BJ (cell line): ENCODE measurements at places on chromosomes 5 and 9.

DNA sequence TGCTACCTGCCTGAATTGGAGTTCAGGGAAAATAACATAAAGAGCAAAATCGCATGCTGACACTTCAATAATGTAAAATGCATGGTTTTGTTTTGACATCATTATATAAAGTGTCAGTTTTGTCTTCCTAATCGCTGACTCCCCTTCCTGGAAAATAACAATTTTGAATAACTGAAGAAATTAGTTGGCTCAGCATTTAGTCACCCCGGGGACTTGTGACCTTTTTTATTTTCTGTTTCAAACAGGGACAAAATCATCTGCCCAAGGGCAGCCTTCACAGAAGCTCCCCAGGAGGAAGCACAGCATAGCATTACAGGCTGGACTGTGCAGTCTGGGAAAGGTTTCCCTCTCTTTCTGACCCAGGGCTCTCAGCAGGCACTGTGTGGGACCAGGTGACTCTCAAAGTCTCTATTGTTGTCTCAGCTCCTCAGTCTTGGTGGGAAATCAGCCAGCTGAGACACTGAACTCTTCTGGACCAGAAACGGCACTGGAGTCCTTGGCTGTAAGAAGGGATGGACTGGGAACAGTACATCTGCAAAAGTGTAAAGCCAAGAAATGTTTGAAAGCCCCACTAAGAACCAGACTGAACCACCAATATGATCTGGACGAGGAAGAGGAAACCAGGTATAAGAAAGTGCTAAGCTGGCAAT lies 671.3 kb upstream of the KLF4 start:
- no peak for DNase-seq

- no peak for DNase-seq
Measured at GRCh38 chr5:3349704-3350565, 245.7 kb upstream of the IRX1 start.

GRCh38 chr5:116359592-116359991 lies 215.0 kb downstream of the SEMA6A start:
- no peak for DNase-seq

- DNase-seq: peak; percentile 0
Measured at GRCh38 chr9:104025945-104026344, 68.2 kb upstream of the SMC2 start.

DNA sequence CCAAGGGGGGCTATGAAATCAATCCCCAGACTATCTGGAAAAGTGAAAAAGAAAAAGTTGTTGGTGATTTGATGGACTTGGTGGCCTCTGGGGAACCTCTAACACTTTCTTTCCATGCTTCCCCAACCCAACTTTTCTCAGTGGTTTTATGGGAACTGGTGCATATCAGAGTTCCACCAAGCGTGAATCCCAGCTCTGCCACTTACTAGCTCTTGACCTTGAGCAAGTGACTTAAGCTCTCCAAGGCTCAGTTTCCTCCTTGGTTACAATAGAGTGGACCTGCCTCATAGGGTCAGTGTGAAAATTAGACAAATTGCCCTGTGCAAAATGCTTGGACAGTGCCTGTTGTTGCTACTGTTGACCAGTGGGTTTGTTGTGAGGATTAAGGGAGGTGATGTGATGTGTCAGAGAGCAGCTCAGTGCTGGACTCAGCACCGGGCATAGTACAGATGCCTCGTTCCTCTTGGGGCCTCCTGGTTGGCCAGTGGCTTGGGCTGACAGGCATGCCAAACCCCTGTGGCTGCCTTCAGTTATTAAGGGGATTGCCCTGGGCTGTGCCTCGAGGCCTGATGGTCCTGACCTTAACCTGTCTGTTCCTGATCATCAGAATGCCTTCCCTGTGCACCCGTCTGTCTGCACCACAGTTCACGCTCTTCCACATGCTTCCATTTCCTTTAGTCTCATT lies 49.3 kb downstream of the COL15A1 start:
- DNase-seq: no peak

GRCh38 chr9:27933210-27934025 lies 360.1 kb upstream of the C9orf72 start:
- no peak for DNase-seq

DNA sequence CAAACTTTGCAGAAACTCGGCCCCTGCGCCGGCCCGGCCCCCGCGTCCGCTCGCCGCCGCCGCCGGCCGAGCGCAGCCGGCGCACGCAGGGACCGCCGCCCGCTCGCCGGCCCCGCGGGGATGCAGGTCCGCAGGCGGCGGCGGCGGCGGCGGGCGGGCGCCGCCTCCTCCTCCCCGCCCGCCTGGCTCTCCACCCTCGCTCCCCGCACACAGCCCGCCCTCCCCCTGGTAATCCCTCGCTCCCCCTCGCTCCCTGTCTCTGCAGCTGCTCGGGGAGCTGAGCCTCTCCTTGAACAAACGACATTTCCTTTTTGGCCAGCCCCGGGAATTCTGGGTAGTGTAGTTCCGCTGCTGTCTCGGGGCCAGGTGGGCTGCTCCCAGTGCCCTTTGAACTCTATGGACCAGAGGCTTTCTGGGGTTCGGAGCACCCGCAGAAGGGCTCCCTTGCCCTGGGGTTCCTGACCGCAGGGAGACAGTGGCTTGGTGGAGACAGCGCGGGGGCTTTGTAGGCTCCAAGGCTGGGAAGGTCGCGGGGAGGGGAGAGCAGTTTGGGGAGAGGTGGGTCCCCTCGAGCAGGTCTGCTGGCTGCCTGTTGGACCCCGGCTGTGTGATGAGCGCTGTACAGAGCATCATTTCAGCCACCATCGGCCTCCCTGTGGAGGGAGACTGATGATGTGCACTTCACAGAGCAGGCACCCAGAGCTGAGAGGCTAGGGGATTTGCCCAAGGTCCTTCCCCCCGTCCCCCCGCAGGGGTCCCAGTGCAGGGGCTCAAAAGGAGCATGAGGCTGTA lies 1.8 kb upstream of the FAM78A start:
- DNase-seq: no peak

- no peak for DNase-seq
Measured at GRCh38 chr9:86122311-86122710, 23.0 kb upstream of the GOLM1 start.

DNA sequence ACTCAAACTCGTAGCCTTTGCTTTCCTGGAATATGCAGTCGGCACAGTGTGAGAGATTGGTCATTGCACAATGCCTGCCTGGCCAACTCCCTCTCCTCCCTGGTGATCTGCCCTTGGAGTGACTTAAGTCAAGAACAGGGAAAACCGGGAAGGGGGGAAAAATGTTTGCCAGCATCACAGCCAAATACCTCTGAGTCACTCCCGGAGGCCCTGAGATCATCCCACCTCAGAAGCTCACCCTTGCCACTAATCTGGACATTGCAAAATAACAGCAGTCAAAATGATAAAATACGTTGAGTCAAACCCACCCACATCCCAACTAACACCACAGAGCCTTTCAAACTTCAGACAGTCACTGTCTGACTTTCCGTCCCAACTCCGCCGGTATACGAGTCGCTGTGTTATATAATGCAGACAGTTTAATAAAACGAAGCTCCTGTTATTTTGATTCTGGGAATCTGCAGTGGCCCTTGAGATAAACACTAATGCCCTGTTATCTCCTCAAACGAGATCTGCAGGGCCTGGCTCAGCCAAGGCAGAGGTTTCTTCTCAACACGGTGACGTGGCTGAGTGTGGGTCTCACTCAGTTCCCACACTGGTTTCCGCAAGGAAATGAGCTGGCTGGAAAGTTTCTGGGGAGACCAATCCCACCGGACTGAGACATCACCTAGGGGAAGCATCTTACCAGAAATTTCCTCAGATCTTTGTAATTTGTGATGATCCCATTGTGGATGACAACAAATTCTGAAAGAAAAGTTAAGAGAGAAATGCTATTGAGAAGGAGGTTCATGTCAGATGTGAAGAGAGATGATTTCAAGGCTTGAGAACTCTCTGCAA lies 22.1 kb downstream of the GFPT2 start:
- peak; percentile 90 for DNase-seq

DNA sequence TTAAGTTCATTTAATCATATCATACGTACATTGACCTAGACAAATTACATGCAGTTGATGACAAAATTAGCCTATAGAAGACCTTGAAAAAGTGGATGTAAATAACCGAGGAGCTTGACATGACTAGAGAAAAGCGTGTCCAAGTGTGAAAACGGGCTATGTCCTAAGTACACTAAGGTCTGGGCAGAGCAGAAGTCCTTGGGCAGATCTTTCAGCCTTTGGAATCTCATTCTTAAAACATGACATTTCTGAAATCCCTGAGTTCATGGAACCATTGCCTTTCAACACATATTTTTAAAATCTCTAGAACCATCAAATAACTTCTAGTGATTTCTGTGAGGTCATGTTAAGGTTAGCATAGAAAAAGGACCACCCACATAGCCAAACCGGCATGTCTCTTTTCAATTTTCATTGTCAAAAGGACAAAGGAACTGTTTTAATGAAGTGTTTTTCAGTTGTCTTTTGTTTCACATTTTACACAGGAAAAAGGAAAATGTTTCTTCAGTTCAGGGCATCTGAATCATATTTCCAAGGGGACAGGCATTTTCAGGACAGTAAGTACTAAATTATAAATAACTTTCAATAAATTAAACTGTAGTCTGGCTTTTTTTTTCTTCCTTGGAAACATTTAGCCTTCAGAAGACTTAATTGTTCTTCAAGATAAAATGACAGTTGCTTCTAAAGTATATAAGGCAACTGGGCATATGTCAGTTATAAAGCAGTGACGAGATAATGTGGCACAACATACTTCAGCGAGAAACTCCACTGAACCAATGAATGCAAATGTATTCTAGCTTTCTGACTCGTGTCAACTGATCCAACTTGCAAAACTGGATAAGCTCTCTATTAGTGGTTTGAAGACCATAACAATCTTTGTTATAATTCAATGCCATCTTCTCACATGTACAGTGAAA lies 416.8 kb downstream of the NFIB start:
- DNase-seq: no peak

- DNase-seq: no peak
Measured at GRCh38 chr5:163509291-163509951, 4.0 kb downstream of the MAT2B start.

DNA sequence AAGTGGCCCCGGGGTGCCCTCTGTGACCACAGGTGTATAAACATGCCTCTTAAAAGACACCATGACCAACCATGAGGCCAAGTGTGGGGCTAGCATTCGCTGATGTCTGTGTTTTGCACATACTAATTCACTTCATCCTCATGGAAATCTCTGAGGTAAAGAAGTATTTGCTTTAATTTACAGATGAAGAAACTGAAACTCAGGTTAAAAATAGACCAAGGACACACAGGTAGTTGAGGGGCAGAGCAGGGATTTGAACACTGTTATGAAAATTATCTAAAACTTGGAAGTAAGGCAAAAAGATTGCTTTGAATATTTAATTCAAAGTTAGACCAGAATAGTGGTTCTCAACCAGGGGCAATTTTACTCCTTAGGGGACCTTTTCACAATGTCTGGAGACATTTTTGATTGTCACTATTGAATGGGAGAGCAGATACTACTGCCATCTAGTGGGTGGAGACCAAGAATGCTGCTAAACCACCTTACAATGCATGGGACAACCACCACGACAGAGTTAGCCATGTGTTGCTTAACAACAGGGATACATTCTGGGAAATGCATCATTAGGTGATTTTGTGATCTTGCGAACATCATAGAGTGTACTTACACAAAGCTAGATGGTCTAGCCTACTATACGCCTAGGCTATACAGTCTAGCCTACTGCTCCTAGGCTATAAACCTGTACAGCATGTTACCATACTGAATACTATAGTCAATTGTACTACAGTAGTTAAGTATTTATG lies 8.0 kb upstream of the FXN start:
- DNase-seq: no peak

GRCh38 chr5:102243213-102243612 lies 52.9 kb downstream of the SLCO4C1 start:
- no peak for DNase-seq

DNA sequence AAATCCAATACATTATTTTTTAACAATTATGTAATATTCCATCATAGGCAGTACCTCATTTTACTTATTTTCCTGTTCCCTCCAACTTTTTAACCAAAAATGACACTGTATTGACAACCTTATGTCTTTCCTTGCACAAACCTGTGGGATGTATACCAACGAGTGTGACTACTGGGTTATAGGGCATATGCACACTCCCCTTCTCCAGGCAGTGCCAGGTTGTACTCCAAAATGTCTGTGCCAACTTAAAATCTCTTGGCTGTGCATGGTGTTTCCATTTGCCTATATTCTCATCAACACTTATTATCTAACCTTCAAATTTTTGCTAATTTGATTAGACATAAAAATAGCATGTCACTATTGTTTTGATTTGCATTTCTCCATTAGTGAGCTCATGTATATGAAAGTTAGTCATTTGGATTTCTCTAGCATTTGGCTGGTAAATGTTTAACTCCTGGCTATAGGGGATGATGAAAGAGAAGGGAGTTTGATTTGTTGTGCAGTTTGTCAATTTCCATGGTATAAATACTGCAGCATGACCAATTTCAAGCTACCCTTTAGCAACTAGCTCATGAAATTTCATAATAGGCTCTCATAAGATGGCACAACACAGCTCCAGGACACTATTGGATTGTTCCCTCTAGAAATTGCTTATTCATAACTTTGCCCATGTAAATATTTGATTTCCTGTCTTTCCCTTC lies 129.9 kb downstream of the BAAT start:
- no peak for DNase-seq

DNA sequence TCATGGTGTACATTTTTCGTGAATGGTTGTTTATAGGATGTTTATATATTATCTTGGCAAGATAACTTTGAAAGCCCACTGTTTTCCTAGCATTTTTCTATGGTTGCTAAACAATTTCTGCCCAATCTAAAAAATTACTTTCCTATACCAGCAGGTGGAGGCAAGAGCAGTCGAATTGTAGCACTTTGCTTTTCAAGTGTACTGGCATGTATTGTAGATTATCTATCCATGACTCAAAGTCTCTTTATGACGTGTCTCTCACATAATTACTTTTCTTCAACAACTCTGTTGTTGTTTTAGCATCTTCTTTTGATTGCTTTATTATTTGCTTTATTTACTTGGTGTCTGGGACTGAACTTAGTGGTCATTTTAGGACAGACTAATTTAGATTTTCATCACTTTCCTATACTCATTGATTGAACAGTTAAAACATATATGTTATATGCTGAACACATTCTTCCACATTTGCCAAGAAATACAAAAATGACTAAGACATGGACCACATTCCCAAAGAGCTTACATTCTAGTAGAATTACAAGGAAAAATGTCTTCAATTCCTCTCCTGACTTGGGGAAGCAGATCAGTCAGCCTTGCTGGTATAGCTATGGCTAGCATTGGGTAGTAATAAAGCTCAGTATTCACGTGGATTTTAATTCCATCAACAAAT lies 20.7 kb downstream of the NLN start:
- DNase-seq: peak; percentile 42

DNA sequence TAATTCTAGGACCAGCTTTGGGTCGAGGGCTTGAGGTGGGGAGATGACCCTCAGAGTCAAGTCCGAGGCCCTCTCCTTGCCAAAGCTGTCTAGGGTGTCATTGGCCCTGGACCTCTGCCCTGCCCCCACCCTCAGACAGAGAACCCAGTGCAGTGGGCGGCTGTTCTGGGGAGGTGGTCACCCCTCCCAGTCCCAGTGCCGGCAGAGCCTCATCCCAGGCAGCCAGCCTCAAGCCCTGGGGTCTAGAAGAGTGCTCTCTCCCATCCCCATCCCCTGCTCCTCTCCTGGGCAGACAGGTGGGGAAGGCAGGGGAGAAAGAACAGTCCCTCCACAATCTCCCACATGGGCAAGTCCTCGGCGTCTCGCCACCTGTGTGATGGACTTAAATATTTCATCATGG lies 7.0 kb downstream of the NTNG2 start:
- no peak for DNase-seq
